Choroid plexus epithelial cell (primary cell): ENCODE measurements at places on chromosomes 12 and 14.

DNA sequence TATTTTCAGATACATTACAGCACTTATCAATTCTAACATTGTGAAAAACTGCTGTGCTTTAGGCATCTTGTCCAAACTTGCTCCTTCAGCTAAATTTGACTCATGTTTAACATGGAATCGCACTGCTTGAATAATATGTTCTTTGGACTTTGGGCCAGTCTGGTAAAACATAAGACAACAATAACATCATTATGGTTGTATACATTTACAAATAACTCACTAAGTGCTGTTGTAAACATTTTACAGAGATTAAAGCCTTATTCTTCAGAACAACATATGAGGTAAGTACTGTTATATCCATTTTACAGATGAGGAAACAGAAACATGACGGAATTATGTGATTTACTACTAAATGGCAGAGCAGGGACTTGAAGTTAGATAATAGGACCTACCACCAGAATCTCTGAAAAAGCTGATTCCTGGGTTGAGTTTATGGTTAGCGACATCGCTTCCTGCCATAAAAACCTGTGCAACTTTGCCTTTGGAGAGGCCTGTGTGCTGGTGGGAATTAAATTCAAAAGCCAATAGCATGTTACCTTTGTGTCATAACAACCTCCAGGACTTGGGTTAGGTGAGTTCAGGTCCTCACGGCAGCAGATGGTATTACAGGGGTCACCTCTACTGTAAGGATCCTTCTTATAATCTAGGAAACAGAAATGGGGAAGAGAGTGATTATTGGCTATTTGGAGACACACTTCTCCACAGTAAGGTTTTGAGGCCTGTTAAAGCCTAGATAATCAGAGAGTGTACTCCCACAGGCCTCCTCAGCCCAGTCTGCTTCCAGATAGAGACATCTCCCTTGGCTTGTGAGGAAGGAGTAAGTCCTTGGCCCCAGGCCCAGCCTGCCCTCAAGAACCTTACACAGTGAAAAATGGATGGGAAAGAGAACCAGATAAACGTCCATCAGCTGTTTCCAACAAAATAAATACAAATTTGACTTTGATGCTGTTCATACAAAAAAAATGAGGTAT lies 61.8 kb downstream of the PLBD1 start:
- DNase-seq, result no peak

- no peak for DNase-seq
These were observed 26.0 kb upstream of the TESC start for GRCh38 chr12:117125272-117125613.

DNA sequence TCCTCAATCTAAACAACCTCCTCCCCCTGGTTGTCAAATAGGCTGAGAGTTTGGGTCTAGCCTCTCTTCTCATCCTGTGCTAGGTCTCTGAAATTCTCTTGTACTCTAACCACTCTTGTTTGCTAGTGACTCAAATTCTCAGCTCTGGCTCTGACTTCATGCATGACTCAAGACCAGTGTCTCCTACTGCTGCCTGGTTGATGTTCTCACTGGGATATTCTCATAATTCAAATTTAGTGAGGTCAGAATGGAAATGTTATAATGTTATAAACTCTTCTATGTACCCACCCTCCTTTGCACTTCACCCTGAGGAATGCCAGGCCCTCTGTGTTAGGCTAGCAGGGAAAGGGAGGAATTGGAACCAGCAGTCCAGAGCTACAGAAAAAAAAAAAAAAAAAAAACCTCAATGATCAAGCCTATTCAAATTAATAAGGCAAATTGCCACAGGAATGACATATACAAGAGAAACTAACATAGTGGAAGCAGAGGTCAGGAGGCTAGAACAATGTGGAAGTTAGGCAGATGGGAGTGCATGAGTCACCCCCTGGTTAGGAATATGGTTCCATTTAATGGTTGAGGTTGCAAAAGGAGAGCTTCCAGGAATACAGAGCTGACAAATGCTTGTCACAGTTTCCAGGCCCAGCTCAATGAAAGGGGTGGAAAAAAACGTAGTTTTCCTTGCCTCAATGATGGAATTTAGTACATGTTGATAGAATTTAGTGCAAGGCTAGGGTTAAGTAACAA lies 459.5 kb downstream of the RMST start:
- peak; percentile 11 for DNase-seq

DNA sequence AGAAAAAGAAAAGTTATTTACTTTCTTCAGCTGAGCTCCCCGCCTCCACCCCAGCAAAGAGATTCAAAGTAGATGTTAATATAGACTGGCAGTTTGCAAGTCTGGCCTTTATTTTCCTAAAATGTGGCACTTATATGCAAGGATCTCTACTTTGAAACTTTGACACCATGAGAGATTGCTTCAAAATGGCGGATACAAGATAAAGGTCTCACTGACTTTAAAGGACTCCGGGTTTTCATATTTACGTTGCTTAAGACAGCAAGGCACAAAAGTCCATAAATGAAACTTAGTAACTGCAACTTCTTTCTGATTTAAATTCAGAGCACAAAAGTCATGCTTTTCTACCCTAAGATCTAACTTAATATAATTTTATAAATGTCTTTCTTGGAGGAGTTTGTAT lies 3.5 kb downstream of the OTX2 start:
- DNase-seq, result no peak

DNA sequence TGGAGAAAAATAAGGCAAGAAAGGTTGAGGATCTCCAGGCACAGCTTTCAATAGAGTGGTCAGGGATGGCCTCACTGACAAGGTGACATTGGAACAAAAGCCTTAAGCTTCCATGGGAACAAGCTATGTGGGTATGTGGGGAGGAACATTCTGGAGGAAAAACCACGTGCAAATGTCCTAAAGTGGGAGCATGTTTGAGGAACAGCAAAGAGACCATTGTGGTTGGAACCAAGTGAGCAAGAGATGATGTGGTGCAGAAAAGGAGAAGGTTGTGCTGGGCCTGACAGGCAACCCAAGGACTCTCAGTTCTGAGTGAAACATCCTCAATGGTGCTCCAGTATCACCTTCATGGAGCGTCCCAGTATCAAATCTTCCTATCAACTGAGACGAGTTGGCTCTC lies 184.0 kb downstream of the CAND1 start:
- no peak for DNase-seq

DNA sequence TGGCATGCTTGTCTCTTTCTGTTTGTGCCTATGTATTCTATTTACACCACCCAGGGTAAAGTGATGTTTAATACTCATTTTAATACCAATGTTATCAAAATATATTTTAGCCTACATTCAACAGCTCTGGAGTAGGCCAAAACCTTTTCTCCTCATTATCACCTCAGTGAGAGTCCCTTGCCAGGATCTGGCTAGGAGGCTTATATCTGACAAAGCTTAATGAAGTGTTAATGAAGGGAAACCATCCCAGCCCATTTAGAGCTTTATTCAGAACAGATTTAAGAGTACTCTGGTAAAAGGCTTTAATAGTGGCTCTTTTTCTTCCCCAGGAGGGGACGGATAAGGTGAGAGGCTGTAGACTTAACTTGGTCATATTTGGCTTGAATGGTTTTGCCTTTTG lies 137.6 kb downstream of the GRIN2B start:
- no peak for DNase-seq

DNA sequence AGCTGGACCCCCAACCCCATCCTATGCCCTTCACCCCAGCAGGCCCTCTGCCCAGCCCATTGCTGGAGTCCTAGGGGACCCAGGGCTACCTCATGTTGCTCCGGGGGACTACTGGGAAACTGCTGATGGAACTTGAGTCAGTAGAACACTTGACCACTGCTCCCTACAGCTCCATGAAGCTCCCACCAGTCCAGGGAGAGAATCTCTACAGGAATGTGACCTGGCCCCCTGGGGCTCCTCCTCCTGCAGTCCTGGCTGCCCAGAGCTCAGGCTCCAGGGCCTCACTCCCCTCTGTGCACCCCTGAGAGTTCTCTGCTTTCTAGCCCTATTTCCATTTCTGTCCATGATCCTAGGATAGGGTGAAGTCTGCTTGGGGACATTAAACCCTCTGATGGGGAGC lies 10.8 kb upstream of the AQP2 start:
- peak; percentile 26 for DNase-seq

DNA sequence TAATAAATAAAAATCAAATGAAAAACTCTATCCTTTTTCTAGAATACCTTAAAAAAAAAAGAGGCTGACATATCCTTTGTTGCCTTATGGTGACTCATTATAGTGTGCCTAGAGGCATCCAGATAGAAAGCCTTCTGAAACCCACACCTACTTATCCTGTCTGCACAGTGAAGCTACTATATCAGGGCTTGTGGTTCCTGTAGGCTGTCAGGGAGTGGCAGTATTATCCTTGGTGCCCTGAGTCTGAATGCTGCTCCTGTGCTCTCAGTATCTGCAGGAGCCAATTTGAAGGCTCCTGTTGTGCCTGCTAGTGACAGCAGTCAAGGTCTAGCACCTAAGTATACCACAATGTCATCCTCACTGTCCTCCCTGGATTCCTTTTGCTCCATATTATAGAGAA lies 168.4 kb upstream of the AVPR1A start:
- peak; percentile 26 for DNase-seq

GRCh38 chr12:69324797-69325466 lies 23.2 kb upstream of the LYZ start:
- no peak for DNase-seq

DNA sequence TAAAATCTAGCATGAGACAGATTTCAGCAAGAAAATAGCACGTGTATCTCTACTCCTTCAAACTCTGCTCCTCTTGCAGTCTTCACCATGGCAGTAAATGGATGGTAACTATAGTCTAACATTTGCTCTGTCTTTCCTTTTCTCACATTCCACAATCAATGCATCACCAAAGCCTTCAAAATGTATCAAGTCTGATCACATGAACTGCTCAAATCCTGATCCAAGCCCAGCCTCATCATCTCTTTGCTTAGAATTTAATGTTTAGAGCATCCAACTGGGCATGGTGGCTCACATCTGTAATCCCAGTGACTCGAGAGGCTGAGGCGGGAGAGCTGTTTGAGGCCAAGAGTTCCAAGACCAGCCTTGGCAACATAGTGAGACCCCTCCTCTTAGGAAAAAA lies 45.9 kb downstream of the CDK17 start:
- peak; percentile 44 for DNase-seq

- no peak for DNase-seq
These were observed 27.5 kb upstream of the PTGR2 start for GRCh38 chr14:73824127-73824526.

- DNase-seq, result no peak
These were observed 23.9 kb upstream of the MAP1LC3B2 start for GRCh38 chr12:116535241-116535640.

- DNase-seq, result peak; percentile 98
These were observed 157.5 kb downstream of the TMTC3 start for GRCh38 chr12:88299567-88300101.

DNA sequence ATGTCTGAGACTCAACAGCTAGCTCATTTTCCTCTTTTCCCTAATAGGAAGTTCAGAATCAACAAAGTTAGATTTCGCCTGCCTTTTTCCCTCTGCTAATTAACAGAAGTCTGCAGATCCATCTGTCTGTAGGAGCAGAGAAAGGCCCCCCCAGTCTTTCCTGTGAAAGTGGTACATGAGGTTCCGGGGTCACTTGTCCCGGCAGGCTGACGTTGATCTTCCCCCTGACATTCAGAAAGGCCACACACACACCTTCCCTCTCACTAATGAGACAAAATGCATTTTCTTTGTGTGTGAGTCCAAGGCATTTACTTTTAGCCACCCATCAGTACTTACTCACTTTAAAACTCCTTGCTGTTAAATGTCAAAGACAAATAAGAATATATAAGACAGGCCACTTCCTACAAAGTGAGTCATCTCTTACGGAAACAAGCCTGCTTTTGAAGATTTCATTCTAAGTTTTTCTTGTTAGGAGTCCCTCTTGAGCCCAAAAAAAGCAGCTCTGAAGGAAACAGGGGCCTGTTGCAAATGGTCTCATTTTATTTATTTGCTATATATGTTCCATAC lies 138.7 kb downstream of the TTC7B start:
- peak; percentile 71 for DNase-seq

DNA sequence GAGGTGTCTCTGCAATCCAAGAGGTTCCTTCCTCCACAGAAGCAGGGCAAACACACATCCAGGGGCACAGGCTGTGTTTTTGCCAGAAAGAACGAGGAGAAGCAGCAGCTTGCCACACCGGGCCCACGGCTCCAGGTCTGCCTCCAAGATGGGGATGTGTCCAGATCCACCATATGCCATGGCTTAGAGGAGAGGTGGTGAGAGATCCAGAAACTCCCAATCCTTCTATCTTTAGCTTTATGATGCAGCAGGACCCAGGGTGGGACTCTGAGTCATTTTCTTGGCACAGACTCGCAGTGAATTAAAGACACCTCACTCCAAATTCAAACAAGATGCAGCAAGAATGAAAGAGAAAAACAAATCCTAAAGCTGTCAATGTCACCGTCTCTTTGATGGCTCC lies 481.4 kb upstream of the TMEM132C start:
- DNase-seq, result peak; percentile 2

DNA sequence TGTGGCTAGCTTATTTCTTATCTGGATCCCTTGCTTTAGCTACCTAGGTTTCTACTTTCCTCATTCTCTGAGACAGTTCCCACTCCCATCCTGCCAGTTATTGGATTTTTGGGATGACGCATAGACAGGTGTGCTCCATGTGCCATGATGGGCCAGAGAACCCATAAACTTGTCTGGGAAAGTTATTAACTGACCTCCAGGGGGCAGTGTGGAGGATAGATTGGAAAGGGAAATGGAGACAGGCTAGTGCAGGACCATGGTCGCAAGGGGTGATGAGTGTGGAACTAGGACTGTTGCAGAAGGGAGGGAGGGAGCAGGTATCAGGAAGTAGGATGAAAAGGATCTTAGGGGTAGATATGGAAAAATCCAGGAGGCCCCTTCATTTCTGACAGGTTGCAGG lies 80.3 kb downstream of the ESRRB start:
- peak; percentile 38 for DNase-seq

DNA sequence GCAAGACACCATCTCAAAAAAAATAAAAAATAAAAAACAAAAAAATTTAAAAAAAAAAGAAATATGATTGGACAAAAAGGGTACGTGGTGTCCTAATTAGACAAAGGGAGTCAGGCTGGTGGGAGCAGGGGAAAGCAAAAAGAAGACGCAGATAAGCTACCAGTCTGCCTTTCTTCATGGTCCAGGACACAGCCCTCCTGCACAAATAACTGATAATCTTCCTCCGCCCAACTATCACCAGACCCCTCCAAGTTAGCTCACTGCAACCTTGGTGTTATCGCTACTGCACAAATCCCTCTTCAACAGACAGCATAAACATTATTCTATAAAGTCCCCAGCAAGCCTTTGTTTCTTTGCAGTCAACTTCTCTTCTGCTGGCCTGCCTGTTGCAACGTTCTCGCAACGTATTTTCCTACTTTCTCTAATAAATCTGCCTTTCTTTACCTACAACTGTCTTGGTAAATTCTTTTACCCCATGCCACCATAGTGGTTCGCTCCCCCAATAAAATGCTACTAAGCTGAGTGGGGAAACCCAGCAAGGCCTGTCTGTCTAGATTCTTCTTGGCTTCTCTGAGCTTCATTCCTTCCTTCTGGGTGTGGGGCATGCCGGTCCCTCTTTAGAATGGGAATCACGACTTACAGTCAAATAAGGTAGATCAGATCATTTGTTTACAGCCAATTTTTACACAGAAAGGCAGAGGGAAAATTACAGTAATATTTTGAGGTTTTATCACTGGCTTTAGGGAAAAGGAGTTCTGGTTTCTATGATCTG lies 14.6 kb upstream of the DNAL1 start:
- DNase-seq, result no peak

- DNase-seq, result no peak
These were observed 220.3 kb downstream of the KTN1 start for GRCh38 chr14:55800156-55800785.
